ENCODE measurements at places on chromosomes 2 and 18.

DNA sequence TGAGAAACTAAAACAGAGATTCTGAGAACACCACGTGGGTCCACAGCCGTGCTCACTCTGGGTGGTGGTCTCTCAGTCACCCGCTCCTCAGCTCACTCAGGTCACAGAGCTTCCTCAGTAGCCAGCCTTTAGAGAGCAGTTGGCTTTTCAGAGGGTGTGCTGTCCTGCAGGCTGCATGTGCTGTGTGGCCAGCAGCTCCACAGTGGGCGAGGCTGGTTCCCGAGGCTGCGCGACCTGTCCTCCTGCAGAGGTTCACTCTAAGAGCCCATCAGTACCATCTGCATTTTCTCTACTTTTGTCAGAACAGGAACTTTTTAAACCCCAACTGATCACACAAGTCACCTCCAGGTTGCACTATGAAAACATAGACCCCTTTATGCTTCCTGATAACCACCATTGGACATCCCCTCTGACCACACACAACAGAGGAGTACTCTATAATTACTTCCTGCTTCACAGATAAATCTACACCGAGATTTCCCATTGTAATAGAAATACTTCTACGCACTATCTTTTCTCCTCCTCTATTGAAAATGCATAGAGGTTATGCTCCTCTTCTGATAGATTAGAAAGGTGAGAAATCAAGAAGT is 93.1 kb downstream of the GYPC start:
- no peak for DNase-seq

DNA sequence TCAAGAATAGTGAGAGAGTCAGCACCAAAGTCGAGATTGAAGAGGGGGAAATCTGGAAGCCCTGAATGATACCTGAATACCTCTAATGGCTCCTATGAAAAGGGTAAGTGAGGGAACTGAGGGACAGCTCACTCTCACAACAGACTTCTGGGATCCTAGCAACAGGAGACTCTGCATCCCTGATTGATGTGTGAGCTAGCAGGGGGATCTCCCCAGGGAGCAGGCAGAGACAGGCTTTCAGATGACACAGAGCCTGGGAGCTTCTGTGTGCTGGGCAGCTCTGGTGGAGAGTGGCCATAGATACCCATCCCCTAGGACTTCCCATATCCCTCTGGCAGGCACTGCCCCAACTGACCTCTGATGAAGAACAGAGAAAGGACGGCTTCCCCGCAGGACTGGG is 206.2 kb downstream of the EXOC6B start:
- no peak for DNase-seq

DNA sequence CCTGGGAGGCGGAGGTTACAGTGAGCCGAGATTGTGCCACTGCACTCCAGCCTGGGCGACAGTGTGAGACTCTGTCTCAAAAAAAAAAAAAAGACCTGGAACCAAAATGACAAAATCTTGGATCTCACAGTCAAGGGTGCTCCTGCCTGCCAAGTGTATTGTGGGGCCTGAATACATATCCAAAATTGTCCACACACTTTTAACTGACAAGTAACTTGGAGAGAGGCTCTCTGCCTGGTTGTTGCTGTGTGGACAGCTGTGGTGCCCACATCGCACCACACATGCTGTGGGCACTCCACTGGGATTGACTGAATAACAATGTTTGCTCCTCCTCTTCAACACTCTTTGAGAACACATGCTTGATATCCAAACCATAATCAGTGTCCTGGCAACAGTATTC is 117.6 kb upstream of the REV1 start:
- no peak for DNase-seq

- no peak for DNase-seq
Measured at GRCh38 chr18:59954755-59955156, 55.0 kb downstream of the PMAIP1 start.

GRCh38 chr2:99066075-99066958 is 75.2 kb upstream of the C2orf15 start:
- no peak for DNase-seq

Measured in stimulated activated effector memory CD8-positive, alpha-beta T cell treated with anti-CD3 and anti-CD28 coated beads, Interleukin-12 subunit alpha, Interleukin-12 subunit beta, amount 100 ng/mL, for 72 hours (primary cell).